ENCODE measurements at places on chromosomes 12 and 14.

DNA sequence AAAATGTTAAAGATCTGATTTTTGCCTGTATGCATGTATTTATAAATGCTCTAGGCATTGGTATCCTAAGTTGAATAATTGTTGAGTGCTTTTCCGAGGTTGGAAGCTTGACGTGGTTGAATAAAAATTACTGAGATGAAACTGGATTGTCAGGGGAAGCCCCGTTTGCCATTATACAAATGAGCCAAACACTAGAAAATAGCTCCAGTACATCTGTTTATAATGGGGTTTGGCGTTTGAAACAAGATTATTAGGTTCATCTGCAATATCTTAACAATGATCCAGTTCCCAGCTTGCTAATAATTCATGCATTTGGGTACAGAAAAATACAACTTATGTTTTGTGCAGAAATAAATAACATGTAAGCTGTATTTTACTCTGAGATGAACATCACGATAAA, 789.6 kb downstream of the GALC start:
- no peak for DNase-seq

- DNase-seq = no peak
Measured at GRCh38 chr14:98489115-98489514, 782.9 kb downstream of the BCL11B start.

DNA sequence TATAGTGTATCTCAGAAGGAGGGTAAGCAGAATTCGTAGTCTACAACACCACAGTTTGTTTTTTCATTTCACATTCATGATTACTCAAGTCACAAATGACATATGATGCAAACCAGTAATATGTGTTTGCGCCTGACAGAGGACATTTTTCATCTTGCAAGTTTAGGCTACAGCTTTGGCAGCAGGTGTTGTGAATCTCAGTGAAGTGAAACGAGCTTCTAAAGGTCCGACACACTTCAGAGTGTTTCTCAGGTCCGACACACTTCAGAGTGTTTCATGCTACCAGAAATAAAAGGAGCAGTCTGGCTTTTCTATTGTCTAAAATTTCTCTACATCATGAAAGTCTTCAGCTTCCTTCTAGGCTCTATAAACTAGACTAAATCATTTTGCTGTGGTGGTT, 22.7 kb downstream of the CLEC14A start:
- no peak for DNase-seq

DNA sequence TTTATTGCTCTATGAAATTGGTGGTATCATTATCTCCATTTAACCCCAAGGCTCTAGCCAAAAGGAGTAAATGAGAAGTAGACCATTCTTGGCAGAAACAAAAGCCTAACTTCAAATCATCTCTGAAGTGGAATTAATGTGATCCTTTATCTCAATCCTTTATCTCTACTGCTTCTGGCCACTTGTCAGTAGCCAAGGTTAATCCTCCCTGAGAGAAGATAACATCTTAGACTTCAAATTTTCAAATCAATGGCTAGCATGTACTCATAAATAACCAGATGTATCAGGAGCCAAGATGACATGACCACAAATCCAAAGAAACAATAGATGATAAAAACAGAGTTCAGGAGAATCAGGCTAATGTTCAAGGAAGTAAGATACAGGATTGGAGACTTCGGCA, 123.1 kb upstream of the RASSF8 start:
- DNase-seq = no peak

DNA sequence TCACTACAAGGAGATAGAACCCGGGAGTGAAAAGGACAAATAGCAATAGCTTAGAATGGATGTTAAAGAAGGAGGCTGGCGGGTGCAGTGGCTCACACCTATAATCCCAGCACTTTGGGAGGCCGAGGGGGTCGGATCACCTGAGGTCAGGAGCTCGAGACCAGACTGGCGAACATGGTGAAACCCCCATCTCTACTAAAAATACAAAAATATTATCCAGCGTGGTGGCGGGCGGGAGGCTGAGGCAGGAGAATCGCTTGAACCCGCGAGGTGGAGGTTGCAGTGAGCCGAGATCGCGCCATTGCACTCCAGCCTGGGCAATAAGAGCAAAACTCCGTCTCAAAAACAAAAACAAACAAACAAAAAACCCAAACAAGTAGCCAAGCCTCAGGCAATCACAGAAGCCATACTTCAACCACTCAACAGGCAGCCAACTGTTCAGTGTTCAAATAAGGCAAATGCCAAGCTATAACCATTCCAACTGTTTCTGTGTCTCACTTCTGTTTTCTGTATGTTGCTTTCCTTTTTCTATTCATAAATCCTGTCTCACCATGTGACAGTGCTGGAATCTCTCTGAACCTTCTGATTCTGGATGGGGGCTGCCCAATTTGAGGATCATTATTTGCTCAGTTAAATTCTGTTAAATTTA, 3.9 kb upstream of the SPTLC2 start:
- DNase-seq = no peak

GRCh38 chr14:75231320-75231719, 47.3 kb upstream of the FOS start:
- no peak for DNase-seq

GRCh38 chr12:82319276-82319675, 38.9 kb downstream of the CCDC59 start:
- DNase-seq = no peak

GRCh38 chr14:50619569-50620141, 48.5 kb downstream of the SAV1 start:
- no peak for DNase-seq

DNA sequence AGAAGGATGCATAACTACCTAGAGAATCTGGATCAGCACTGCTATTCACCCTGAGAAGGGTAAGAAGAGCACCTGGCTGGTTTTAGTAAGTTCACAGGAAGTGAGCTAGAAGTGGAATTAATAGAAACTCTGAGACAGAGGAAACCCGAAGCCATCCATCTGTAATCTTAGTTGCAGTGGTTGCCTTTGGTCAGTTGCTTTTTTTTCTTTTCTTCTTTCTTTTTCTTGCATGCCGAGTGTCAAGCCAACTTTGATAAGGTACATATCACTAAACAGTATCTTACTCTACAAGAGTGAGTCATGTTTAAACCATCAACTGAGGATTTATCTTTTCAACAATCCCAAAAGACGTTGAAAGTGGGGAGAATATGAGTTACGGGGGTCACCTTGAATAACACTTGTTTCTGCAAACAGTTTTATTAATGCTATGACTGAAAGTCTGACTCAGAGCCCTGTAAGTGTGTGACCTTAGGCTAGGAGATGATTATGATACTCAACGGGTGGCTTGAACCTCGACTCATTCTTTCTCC, 26.7 kb downstream of the C12orf75 start:
- DNase-seq = peak; percentile 89

DNA sequence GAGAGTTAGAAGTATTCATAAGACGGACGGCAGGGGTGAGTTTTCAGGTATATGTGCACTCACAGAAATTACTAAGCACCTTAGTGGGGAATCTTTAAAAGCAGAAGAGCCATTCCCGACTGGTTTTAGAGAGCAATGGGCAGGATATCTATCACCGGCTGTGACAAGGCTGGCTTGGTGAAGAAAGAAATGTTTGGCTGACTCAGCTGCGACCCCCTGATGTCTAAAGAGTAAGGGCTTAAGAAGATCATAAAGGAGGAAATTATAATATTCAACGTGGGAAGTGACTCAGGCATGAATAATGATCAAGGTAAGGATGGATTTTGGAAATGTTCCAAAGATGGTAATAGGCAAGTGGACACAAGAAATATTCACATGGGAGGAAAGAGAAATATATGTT, 407.6 kb downstream of the TMEM132D start:
- DNase-seq = no peak

- DNase-seq = no peak
Measured at GRCh38 chr12:80805106-80805505, 88.4 kb downstream of the MYF5 start.

- DNase-seq = no peak
Measured at GRCh38 chr12:24838531-24838950, 110.4 kb downstream of the BCAT1 start.

DNA sequence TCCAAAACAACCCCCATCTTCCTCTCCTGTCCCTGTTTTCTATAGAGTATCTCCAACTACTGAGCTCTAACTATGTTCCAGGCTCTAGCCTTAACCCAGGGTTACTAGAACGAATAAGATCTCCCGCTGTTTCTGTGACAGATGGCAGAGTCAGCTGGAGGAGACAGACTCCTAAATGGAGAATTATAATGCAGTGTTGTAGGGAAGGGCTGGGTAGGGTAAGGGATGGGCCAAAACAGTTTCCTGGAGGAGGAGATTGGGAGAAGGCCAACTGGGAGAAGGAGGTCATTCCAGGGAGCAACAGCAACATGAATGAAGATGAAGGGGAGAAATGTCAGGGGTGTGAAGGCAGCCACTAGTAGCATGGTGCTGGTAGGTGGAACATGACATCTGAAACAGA, 73.4 kb upstream of the ANO4 start:
- DNase-seq = no peak

DNA sequence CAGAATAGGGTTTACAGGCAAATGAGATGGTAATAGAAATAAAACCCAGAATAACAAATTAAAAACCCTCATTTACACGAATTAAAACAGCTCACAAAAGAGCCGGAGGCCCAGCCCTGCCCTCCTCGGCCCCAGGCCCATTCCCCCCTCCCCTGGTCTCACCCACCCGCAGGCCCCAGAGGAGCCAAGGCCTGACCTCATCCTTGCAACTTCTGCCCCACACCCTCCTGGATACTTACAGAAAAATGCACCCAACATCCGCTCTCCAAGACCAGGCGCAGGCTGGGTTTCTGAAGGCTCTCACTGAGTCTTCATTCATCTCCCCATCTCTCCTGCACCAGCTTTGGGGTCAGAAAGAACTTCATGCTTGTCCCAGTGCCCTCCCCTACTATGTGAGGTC, 16.2 kb upstream of the VSX2 start:
- DNase-seq = no peak

DNA sequence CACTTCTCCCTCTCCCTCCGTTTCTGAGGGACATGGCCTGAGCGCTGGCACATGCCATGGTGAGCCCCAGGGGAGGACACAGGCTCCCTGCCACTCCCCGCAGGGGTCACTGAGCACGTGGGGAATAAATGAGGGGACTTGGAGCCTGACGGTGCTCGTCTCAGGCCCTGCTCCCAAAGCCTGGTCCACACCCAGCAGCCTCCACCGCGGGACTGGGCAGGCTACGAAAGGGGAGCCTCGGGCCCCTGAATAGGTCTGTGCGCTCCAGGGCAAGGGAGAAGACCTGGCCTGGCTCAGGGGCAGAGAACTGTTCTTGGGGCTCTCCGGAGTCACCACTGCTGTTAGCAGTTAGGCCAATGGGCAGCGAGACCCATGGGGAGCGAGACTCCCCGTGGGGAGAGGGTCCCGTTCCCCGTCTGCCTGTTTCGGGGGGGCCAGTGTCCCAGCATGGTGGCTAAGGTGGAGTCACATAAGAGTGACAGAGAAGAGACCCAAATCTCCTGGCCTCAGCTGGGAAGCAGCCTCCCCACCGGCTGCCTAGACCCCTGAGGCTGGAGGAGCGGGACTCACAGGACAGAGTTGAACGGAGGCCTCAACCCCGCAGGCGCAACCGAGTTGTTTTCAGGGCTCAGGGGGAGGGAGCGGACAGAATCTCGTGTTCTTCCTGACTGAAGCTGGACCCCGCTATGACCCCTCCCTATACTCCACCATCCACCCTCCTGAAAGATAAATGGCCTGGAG, 329.8 kb upstream of the SFSWAP start:
- no peak for DNase-seq

DNA sequence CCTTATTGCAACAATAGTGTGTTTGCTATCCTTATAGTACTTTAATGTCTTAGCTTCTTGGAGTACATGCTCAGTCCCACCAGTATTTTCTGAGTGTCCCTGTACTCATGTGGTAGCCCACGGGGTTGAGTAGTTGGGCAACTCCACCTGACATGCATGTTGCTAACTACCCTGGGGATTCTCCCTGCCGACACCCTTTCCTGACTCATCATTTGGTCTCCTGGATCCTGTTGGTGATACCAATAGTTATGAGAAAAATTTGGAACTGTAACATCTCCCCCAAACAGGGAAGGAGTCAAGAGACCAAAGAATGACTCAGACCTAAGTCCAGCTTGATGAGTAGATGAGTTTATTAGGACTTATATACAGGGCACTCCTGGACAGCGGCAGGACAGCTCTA, 101.6 kb downstream of the BRMS1L start:
- DNase-seq = peak; percentile 27

- no peak for DNase-seq
Measured at GRCh38 chr14:91164676-91165075, 50.8 kb downstream of the DGLUCY start.

- DNase-seq = no peak
Measured at GRCh38 chr12:57760347-57760982, 5.6 kb downstream of the MARCHF9 start.

- DNase-seq = peak; percentile 66
Measured at GRCh38 chr14:75561013-75561432, 17.4 kb upstream of the FLVCR2 start.

DNA sequence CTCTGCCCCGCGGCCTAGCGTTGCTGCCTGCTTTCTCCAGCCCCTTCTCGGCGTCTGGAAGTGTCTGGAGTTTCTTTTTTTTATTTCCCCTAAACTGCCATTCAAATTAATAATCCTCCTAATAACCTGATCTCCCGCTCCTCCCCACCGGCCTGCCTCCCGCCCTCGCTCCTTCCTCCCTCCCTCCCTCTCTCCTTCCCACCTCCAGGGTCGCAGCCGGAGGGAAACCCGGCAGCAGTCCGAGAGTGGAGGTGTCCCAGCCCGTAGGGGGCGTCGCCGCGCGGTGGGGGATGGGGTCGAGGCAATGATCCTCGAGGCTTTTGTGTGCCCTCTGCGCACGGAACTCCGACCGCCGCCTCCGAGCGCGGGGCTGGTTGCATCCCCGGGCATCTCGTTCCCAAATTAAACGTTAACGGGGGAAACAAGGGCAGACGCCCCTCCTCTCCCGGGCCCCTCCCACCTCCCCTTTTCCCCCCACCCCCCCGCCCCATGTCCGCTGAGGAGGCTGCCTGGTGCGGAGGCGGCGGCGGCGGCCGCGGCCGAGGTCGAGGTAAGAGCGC, 1.0 kb upstream of the SOCS2 start:
- peak; percentile 52 for DNase-seq

DNA sequence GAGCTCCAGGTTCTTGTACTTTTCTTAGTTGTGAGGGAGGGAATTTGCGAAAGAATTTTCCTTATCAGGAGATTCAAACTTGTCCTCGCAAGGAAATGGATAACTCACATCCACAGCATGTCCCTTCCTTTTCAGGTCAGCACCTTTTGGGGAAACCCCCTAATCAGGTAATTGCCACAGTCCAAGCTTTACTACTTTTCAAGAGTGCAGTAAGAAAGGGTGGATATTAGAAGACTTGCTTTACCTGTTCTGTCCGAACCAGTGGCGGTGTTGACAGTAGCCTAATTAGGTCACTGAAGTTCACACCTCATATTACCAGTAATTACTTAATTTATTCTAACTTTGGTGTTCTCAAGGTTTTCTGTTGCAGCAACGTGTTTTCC, 6.7 kb upstream of the C12orf50 start:
- no peak for DNase-seq
